CD8-positive, alpha-beta memory T cell (primary cell): ENCODE measurements at places on chromosomes 6 and 20. TPM values are rescaled to one million over a fixed set of nuclear protein-coding genes. Genes with fewer than 3 reads are reported as not detected.

Gene ENPP1
- 1.2 TPM for polyA plus RNA-seq

Gene ZC3H12D
- polyA plus RNA-seq, result 2.5 TPM

Gene RIMS1
- polyA plus RNA-seq, result not detected

Gene TNFRSF6B
- 0.22 TPM for polyA plus RNA-seq

Gene MMS22L
- 2.5 TPM for polyA plus RNA-seq

Gene CEP250
- polyA plus RNA-seq, result 17.2 TPM

Gene WFDC8
- polyA plus RNA-seq, result not detected

Gene KAT14
- 17.8 TPM for polyA plus RNA-seq

Gene ADGB
- polyA plus RNA-seq, result not detected

DNA sequence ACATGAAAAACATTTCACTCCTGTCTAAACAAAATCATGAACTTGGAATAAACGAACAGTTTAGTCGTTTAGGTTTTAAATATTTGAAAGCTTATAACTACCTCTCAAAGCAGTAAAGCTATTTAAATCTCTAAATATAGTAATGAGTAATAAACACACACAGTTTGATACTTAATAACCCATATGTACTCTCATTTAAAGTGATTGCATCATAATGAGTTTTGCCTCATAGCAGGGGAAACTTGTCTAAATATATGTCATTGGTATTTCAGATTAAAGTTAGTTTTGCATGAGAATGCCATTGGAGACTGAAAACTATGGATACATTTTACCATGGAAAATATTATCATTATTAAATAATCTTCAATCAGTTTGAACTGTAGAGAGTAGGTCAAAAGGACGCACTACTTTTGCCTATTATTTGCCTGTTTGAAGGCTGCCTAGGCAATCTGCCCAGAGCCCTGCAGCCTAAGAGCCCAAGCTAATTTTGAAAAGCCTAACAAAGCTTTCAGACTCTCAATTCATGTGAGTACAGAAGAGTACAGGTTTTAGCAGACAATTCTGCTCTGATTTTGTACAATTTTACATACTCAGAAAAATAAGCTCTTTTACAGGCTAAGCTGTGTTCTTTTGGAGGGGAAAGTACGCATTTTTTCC lies 632.8 kb downstream of the HACE1 start:
- H3K4me1 ChIP-seq, result no peaks in the 10 kb centered on the region
- no peak overlapping the region for H3K4me3 ChIP-seq
- H3K36me3 ChIP-seq, result no peaks in the 10 kb centered on the region
- no peak for DNase-seq

DNA sequence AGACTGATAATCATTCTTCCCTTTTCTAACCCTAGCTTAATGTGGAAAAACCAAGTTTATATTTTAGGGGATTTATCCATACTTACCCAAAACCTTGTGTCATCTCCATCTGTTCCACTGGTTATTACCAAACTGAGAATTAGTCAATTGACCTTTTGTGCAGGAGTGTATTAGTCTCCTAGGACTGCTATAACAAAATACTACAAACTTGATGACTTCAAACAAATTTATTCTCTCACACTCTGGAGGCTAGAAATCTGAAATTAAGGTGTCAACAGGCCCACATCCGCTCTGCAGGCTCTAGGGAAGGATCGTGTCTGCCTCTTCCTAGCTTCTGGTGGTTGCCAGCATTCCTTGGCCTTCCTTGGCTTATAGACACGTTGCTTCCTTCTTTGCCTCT lies 12.7 kb upstream of the GMDS start:
- DNase-seq, result no peak
- H3K36me3 ChIP-seq, result no peaks in the 10 kb centered on the region
- H3K27me3 ChIP-seq, result no peaks in the 10 kb centered on the region
- no peak overlapping the region for H3K4me3 ChIP-seq

DNA sequence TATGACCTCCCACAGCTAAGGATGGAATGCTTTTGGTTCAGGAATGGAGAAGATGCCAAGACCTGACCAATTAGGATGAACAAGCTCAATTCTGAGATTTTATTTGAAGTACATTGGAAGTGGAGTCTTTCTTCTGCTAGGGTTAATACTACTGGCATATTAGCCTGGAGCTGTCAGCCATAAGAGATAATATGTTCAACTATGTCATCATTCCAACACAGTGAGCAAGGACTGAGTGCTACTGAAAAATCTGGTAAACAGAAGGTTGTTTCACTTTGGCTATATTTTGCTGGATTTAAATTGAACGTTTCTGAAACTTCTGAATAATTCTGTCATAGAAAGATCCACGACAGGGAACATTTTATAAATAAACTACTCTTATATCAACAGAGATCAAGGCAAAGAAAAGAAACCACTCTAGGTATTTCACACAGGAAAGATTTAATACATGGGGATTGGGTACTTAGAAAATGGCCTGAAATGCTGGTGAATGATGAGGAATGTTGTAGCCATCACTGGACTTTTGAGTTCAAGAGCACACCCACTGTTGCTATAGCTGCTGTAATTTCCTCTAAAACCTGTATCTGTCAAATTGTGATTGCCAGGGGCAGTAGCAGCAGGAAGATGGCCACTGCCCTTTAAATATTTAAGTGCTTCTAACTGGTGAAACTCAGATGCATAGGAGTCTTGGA lies 200.5 kb downstream of the PLCB4 start:
- H3K27me3 ChIP-seq, result no peaks in the 10 kb centered on the region
- H3K27ac ChIP-seq, result no peak overlapping the region
- no peaks in the 10 kb centered on the region for H3K36me3 ChIP-seq
- no peaks in the 10 kb centered on the region for H3K4me1 ChIP-seq
- no peak overlapping the region for H3K4me3 ChIP-seq

DNA sequence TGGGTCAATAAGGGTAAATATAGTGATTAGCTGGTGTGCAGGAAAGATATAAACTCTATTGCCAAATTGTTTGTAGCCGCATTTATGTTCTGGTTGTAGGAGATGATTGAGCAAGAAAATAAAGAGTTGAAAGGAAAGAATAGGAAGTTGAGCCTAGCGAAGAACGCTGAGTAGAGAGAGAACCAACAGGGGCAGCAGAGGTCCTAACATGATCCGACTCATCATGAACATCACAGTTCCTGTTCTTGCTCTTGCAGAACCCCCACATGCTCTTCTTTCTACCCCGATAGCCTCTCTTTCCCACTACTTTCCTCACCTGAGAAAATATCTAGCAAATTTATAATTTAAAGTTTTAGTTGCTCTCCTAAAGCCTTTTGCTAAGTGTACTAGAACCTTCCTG lies 9.9 kb upstream of the ID4 start:
- H3K4me1 ChIP-seq, result no peaks in the 10 kb centered on the region
- no peak for DNase-seq
- H3K27ac ChIP-seq, result no peak overlapping the region
- H3K27me3 ChIP-seq, result no peaks in the 10 kb centered on the region
- no peak overlapping the region for H3K4me3 ChIP-seq
- no peaks in the 10 kb centered on the region for H3K36me3 ChIP-seq

- peaks cover 5% of the 10 kb centered on the region for H3K27me3 ChIP-seq
- no peak overlapping the region for H3K27ac ChIP-seq
- DNase-seq, result no peak
- H3K4me1 ChIP-seq, result no peaks in the 10 kb centered on the region
- no peak overlapping the region for H3K4me3 ChIP-seq
Observed at GRCh38 chr6:110075406-110075805, 97.3 kb downstream of the GPR6 start.

GRCh38 chr6:35497571-35498421 lies 917 bp upstream of the TEAD3 start:
- peaks cover 8% of the 10 kb centered on the region for H3K27me3 ChIP-seq
- H3K4me3 ChIP-seq, result peak overlapping the region; percentile 50
- H3K4me1 ChIP-seq, result peaks cover 10% of the 10 kb centered on the region
- peak overlapping the region; percentile 57 for H3K27ac ChIP-seq
- no peaks in the 10 kb centered on the region for H3K36me3 ChIP-seq

DNA sequence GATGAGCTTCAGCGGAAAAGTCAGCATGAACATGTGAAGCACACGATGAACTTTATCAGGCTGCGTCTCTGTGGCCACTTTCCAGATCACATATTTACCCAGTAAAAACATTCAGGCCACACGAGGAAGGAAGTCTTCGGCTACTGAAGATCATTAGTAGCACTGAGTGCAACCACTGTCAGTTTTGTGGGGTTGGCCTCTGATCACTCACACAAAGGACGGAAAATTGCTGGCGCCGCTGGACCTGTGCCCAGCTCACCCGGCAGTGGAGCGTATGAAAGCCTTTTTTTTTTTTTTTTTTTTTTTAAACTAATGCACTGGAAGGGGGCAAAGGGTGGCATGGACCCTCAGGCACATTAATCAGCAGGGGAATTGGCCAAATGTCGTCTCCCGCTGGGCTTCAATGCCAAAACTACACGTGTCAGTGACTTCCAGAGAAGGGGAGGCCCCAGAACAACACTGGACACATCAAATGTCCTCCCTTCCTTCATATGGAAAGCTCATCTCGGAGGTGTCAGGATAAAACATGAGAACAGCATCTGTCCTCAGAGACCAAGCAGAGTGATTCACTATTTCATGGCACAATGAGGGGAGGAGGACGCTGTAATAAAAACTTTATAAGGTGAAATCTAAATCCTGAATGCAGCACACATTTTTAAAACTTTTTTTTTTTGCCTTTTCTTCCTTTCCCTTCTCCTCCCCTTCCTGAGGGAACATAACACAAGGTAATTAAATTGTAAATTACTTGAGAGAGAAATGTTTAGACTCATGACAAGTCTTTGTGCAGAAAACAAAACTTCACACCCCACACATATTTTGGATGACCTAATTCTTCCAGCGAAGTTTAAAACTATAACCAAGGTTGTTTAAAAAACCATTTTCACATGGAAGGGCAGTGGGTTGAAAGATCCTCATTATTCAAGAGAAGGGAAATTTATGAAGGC lies 223.4 kb downstream of the FOXC1 start:
- no peaks in the 10 kb centered on the region for H3K27me3 ChIP-seq
- H3K4me3 ChIP-seq, result no peak overlapping the region
- no peaks in the 10 kb centered on the region for H3K36me3 ChIP-seq
- no peak for DNase-seq
- H3K4me1 ChIP-seq, result no peaks in the 10 kb centered on the region
- no peak overlapping the region for H3K27ac ChIP-seq

DNA sequence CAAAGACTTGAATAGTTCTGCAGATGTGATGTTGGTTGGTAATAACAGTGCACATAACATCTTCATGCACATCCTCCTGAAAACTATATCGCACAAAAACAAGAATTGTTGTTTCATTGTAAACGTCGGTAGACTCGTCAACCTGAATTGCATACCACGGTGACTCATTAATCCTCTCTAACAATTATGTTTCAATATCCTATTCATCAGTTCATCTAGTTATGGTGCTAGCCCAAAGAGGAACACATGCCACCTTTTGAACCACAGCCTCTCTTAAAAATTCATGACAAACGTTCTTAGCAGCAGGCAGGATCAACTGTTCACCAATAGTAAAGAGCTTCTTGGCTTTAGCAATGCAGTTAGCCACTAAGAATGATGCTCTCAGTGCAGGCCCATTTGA lies 25.0 kb downstream of the CRYBG1 start:
- H3K4me3 ChIP-seq, result no peak overlapping the region
- no peak overlapping the region for H3K27ac ChIP-seq
- H3K36me3 ChIP-seq, result no peaks in the 10 kb centered on the region
- DNase-seq, result no peak
- H3K27me3 ChIP-seq, result no peaks in the 10 kb centered on the region

- no peak for DNase-seq
- no peak overlapping the region for H3K4me3 ChIP-seq
- no peaks in the 10 kb centered on the region for H3K36me3 ChIP-seq
- no peak overlapping the region for H3K27ac ChIP-seq
- H3K4me1 ChIP-seq, result no peaks in the 10 kb centered on the region
Observed at GRCh38 chr20:4225745-4226144, 210.4 kb upstream of the RNF24 start.

GRCh38 chr6:13462458-13463327 lies 24.7 kb downstream of the GFOD1 start:
- H3K27ac ChIP-seq, result no peak overlapping the region
- no peaks in the 10 kb centered on the region for H3K36me3 ChIP-seq
- no peak for DNase-seq
- H3K4me1 ChIP-seq, result peaks cover 20% of the 10 kb centered on the region
- no peak overlapping the region for H3K4me3 ChIP-seq
- no peaks in the 10 kb centered on the region for H3K27me3 ChIP-seq

DNA sequence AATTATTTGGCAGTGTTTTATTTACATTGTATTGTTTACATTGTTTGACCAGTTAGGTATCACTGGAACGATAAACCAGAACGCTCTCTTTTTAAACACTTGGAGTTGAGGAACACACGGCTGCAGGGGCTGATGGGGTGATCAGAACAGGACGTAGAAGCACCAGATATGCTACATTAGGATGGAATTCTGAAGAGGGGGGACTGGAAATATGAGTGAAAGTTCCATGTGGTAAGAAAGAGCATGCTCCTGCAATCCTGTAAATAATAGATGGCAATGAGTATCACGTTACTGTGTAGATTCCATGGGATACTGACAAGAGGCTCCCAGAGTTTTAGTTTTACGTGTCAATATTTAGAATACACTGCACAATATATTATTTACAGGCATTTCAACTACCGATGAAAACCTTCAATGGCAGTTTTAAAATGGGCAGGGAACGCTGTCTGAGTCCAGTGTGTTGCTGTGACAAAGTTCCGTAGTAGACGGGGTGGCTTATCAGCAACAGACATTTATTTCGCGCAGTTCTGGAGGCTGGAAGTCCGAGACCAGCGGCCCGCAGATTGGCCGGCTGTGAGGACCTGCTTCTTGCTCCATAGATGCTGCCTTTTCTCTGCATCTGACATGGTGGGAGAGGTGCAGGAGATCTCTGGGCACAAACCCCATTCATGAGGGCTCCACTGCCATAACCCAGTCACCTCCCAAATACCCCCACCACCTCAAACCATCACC lies 43.1 kb downstream of the SYNJ2 start:
- no peak overlapping the region for H3K4me3 ChIP-seq
- H3K4me1 ChIP-seq, result peaks cover 23% of the 10 kb centered on the region
- H3K27me3 ChIP-seq, result no peaks in the 10 kb centered on the region
- no peak overlapping the region for H3K27ac ChIP-seq

DNA sequence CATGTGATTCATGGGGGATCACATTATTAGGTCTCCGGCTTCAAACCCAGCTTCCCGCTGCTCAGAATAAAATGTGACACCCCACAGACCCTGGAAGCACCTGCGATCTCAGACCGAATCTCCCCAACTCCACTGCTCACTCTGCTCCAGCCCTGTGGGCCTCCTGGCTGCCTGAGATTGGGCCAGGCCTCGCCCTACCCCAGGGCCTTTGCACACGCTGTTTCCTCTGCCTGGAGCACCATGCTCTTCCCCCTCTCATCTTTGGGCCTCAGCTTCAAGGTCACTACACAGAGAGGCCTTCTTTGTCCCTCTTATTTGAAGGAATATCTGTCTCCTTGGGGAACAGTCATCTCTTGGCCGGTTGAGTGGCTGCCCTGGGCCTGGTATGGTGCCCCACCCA lies 48.8 kb downstream of the RBM38 start:
- H3K36me3 ChIP-seq, result no peaks in the 10 kb centered on the region
- no peaks in the 10 kb centered on the region for H3K27me3 ChIP-seq
- H3K4me1 ChIP-seq, result peaks cover 14% of the 10 kb centered on the region
- DNase-seq, result no peak

GRCh38 chr6:34559651-34560365 lies 3.7 kb upstream of the SPDEF start:
- DNase-seq, result no peak
- H3K36me3 ChIP-seq, result no peaks in the 10 kb centered on the region
- no peaks in the 10 kb centered on the region for H3K4me1 ChIP-seq
- H3K27ac ChIP-seq, result peak overlapping the region; percentile 39
